ENCODE measurements at places on chromosomes 6 and 20. TPM values are rescaled to one million over a fixed set of nuclear protein-coding genes. Genes with fewer than 3 reads are reported as not detected.

DNA sequence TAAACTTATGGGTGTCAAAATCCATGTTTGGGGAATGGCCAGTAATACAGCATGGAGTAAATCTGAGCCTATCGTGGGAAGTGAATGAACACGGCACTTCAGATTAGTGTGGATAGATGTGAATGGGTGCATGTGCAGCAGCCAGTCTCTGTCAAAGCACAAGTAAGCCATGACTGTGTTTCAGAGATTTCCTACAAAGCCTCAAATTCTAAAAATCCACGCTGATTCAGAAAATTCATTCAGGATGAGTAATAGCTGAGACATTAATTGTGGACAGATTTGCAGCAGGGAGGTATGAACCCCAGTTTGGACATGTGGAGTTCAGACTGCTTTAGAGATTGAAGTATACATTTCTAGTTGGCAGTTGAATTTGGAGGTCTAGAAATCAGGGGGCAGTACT is 115.1 kb downstream of the QKI start:
- no peak for DNase-seq

- DNase-seq = no peak
Observed at GRCh38 chr6:65569505-65569904, 137.5 kb downstream of the EYS start.

DNA sequence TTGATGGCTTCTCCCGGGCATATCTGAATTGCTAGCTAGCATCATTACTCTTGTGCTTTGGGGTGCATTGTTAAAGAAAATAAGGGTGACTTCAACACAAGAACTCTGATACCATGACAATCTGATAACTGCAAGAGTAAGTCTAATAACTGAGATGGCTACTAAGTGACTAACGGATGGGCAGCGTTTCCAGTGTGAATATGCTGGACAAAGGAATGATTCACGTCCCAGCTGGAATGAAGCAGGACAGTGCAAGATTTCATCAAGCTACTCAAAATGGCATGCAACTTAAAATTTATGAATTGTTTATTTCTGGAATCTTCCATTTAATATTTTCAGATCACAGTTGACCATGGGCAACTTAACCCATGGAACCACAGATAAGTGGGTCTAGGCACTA is 31.7 kb downstream of the MOXD1 start:
- DNase-seq = no peak

GRCh38 chr20:21028436-21028835 is 77.7 kb downstream of the LINC00237 start:
- DNase-seq = no peak

- no peak for DNase-seq
Observed at GRCh38 chr6:43054206-43054943, 724 bp upstream of the CUL7 start.

DNA sequence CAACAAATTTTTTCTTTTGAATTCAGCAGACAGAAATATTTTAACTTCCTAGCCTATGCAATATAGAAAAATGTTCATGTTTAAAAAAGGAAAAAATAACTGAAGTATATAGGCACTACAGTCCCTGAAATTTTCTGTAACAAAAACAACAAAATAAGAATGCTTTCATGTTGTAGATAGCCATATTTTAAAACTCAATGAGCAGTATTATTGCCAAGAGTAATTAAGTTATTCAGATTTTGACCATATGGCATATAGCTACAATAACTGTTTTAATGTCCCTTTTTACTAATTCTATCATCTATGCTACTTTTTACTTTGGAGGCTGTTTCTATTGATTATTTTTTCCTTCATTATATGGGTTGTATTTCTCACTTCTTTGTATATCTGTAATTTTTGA is 283.3 kb upstream of the RIMS1 start:
- peak; percentile 22 for DNase-seq

DNA sequence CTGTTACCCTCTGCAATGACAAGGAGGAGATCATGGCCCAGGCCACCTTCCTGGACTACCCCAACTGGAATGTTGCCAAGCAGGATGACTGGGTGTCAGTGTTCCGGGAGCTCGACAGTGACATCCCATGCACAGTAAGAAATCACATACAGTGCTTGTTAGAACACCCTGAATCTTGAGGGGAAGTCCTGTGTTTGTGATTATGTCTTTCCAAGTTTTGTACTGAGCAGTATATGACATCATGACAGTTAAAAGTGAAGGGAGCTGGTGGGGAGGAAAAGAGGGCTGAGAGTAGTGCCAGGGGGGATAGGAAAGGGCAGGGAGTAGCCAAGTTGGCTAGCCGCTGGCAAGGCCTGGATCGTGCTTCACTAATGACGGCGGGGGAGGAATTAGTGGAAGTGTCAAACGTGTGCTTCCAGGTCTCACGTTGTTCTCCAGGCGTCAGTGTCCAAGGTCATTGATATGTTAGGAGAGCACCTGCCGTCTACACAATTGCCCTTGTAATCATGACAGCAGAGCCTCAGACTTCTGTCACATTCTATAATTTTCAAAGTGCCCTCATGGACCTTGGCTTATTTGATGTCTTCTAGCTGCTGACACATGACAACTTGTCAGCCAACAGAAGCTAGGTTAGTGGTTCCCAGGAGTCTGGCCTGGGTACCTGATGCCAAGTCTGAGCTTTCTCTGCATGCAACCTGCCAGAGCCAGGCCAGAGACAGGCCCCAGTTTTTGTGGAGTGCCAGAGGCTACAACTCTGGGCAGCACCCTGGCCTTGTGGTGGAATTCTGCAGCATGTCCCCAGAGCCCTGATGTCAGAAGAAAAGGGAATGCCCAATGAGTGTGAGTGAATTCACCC is 18.8 kb downstream of the CFAP61 start:
- DNase-seq = no peak

DNA sequence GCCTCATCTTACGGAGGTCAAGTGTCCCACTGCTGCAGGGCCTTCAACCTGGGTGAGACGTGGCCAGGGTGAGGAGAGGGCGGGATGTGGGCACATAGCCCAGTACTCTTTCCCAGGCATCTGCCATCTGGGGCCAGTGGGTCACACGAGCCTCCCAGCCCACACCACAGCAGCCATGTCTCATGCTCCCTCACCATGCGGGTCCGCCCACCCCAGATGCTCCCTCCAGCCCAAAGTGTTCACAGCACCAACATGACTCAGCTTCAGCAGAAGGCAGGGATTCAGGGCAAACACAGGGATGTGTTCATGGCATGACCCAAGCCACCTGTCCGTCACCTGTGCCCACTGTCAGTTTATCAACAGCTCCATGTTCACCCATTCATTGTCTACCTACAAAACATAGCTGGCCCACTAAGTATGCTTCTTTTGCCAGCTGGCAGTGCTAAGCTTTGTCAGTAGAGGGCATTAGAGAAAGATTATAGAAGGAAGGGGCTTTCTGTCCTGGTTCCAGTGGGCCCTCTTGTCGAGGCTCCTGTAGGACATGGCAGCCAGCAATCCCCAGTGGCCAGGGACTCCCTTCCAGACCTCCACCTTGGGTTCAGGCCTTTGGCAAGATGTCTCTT is 109.2 kb downstream of the FOXF2 start:
- DNase-seq = no peak

DNA sequence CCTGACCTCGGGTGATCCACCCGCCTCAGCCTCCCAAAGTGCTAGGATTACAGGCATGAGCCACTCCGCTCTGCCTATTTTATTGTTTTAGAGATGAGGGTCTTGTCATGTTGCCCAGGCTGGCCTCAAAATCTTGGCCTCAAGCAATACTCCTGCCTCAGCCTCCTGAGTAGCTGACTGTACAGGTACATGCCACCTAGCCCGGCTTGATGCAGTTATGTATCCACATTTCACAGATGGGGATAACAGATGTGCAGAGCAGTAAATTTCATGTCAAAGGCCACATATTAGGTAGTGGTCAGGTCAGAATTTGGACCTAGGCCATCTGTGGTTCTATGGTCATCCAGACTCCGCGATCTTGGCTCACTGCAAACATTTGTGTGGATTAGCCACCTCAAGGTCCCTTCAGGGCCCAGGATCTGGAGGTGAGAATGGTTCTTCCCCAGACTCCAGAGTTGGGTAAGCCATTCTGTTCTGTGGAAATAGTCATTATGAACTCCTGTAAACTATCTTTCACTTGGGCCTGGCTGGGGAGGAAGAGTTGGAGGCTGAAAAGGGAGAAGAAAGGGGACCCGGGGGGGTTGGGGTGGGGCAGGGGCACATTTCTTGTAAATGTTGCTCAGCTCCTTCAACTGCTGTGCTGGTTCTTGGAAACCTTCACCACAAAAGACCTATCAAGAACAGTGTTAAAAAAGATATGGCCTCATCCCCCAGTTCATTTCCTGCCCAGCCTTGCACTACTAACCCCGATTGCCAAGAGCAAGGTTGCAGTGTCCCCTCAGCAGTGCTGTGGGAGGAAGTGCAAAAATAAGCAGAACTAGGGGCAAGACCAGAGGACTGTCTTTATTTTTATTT is 13.0 kb downstream of the PIM1 start:
- DNase-seq = no peak

DNA sequence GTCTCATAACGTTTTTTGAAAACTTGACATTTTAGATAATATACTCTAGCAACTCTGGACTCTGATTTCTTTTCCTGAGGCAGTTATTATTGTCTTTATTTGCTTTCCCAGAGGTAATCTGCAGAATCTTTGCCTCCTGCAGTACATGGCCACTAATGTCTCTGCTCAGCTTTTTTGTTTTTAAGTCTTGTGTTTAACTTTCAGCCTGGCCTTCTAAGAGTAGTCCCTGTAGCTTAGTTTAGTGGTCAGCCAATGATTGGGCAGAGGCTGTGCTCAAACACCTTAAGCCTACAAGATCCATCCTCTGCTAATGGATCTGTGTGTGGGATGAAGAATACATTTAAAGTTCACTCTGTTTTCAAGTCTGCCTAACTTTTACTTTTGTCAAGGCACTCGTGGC is 97.1 kb upstream of the SLC22A16 start:
- DNase-seq = no peak

DNA sequence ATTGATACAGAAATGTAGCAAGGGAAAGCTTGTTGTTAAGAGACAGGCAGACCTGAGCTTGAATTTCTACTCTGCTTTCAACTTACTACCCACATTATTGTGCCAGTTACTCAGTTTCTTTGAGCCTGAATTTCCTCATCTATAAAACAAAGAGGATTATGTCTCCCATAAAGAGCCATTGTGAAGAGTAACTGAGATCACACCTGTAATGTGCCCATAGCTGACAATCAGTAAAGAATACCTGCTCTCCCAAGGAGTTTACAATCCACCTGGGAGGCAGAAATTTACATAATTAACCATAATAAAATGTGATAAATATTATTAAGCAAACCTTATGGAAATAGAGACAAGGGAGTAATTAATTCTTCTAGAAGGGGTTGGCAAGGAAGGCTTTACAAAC is 204.9 kb downstream of the EPM2A start:
- no peak for DNase-seq

GRCh38 chr6:70657706-70658105 is 10.0 kb upstream of the SMAP1 start:
- DNase-seq = no peak

- peak; percentile 57 for DNase-seq
Observed at GRCh38 chr20:32789896-32790750, 27.9 kb downstream of the DNMT3B start.

DNA sequence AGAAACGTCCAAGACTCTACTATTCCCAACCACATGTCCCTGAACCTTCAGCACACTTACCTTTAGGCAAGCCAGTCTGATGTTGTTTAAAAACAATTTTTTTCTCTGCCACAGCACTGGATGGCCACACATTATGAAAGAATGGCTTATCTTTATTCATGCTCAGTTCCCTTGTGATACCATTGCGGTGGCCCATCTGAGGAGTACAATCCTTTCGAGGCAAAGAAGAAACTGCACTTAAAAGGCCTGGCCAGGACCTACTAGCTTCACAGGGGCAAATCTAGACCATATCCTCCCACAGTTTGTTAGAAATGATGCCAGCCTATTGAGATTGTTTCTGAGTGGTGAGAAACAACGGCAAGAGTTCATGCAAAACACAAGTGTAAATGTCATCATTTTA is 88.4 kb upstream of the PLEKHG1 start:
- no peak for DNase-seq

DNA sequence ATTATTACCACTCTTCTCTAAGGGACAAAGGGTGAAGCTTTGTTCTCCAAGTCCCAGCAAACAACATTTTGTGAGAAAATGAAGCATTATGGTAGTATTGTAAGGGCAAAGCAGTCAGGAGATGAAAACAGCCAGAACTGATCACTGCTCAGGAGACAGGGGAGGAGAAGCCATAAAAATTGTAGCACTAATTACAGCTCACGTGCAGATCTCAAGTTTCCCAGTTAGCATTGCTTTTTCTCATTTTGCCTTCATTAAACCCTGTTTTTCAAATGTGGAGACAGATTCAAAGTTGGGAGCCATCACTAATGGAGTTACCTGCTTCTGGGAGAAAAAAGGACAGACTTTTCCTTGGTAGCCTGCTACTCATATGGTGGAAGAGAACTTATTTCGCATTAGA is 210.9 kb upstream of the PDE10A start:
- no peak for DNase-seq

GRCh38 chr20:50460115-50460607 is 50.0 kb upstream of the PTPN1 start:
- DNase-seq = no peak

- no peak for DNase-seq
Observed at GRCh38 chr20:47099825-47100441, 205.3 kb downstream of the EYA2 start.

DNA sequence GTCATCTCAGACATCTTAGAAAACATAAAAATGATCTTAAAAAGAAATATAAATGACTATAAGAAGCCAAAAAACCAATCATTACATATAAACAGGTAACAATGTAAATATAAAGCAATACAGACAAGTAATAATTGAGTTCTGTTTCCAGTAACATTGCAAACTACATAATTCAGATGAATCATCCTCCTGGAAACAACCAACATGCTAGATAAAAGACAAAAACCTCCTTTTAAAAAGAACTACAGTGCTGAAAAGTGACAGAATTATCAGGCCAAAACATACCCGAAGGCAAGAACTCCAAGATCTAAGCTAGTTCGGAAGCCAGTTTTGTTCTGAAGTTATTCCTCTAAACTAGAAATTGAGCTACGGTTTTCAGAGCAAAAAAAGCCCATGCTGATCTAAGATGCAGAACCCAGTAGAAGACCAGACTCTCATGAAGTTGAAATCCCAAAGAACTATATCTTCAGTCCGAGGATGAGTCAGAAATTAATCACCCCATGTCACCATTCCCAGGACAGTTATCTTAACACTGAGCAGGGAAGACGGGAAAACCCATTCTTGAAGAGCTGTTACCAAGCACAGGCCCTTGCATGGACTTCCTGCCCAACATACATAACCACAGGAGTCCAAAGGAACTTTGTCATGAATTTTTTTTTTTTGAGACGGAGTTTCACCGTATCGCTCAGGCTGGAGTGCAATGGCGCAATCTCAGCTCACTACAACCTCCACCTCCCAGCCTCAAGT is 9.8 kb downstream of the PGM3 start:
- DNase-seq = no peak

The ERVFRD-1 gene
- 0.25 TPM for polyA plus RNA-seq

The LAMA5 gene
- polyA plus RNA-seq = 164 TPM

The RSPO3 gene
- 21.1 TPM for polyA plus RNA-seq

The NOX3 gene
- 2.7 TPM for polyA plus RNA-seq

The HLA-DPA1 gene
- 9.8 TPM for polyA plus RNA-seq

The HDGFL1 gene
- polyA plus RNA-seq = not detected

The KHDRBS2 gene
- polyA plus RNA-seq = 1.9 TPM

The SNX9 gene
- polyA plus RNA-seq = 39.9 TPM

The CNKSR3 gene
- 58.3 TPM for polyA plus RNA-seq

The BANF2 gene
- polyA plus RNA-seq = not detected

The BEND6 gene
- 4.5 TPM for polyA plus RNA-seq

The IMPG1 gene
- polyA plus RNA-seq = 5.4 TPM
